ENCODE measurements at places on chromosomes 2 and 18.

DNA sequence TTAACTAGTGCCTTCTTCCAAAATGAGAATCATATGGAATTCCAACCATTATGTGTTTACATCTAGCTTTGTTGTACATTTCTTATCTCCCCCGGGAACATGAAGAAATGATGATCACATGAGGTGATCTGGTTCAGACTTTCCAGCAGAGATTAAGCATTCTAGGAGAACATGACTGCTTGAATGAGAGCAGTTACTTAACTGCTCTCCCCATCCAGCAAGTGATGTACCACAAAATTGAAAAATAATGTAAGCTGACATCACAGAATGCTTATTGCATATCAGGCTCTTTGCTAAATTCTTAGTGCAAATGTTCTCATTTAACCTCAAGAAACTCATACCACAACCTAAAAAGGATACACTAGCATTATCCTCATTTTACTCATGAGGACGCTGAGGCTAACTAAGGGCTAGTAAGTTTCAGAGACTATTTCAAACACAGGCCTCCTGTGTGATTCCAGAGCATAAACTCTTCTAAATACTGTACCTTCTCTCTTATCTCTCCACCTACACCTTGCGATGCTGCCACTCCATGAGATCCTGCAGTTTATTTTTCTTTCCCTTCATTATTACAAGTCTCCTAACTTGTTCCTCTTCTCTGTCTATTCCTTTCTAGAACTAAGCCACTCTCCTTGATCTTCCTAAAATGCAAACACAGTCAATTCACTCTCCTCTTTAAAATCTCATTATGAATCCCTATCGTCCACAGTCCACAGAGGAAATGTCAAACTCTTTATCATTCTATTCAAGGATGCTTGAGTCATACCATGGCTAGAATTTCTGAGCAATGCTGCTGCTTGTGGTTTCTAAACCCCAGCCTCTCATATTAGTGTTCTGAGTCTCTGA, 1224.8 kb upstream of the ZEB2 start:
- peak; percentile 48 for DNase-seq

- no peak for DNase-seq
Measured at GRCh38 chr18:52395146-52395852, 55.3 kb downstream of the DCC start.

GRCh38 chr2:6780765-6781274, 84.9 kb downstream of the CMPK2 start:
- DNase-seq: no peak

GRCh38 chr2:96089356-96090195, 26.8 kb downstream of the ADRA2B start:
- DNase-seq: no peak

GRCh38 chr18:8747440-8747937, 42.1 kb downstream of the MTCL1 start:
- DNase-seq: peak; percentile 59

DNA sequence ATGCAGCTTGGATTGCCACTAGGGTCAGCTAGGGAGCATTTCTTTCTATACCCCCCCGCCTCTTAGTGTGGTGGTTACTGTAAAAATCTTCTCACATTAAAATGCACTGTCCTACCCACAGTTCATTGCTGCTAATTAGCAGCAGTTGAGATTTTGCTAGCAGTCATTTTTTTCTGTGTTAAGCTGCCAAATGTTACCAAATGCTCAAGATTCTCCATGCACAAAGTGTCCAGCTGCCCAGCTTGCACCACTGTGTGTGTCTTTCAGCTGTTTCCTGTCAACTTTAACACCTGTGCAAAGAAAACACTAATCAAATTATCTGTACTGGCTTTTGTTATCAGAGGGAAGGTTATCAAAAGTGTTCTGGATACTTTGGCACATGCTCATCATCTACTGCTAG, 679.3 kb downstream of the NR4A2 start:
- no peak for DNase-seq

GRCh38 chr2:162317861-162318327, 590 bp downstream of the IFIH1 start:
- DNase-seq: no peak

GRCh38 chr18:12658426-12659138, 675 bp upstream of the SPIRE1 start:
- DNase-seq: no peak

DNA sequence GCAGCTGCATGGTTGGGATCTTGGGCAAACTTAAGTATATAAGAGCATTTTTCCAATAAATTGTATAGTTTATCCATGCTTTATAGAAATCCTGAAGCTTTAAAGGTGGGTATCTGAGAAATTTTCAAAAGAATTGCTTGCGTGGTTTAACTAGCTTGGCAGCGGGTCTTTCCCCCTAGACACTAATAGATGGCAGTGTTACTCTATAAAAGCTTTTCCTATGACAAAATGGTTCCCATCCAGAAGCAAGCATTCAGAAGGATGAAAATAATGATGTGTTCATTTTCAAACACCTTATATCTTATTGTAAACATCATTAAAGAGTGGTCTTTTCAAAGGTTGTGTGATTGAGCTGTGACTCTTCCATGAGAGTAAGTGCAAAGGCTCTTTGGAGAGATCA, 45.9 kb downstream of the KDM3A start:
- DNase-seq: no peak

DNA sequence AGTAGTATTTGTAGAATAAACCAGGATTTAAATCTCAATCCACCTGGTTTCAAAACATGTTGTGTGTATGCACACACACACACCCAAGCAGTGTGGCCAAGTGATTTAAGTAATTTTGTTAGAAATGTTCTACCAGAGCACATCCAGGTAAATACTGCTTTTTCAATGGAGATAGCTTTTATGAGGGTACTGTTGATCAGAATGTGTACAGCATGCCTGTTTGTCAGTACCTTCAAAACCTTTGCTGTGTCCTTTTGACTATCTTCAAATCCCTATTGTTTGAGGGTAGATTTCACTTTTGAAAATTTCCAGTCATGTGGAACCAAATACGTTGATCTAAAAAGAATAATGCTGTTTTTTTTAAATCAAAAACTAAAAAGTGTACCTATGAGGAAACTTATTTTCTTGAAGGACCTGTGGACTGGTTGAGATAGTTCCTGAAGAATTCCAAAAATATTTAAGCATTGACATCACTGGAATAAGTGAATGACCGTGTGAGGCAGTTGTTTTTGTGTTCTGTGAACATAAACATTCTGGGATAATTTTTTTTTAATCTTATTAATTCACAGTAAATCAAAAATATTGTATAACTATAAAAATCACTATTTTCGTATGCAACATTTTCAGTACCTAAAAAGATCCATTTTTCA, 70.9 kb downstream of the PTRHD1 start:
- peak; percentile 27 for DNase-seq

- DNase-seq: no peak
Measured at GRCh38 chr18:22606563-22607283, 189.0 kb upstream of the CTAGE1 start.

DNA sequence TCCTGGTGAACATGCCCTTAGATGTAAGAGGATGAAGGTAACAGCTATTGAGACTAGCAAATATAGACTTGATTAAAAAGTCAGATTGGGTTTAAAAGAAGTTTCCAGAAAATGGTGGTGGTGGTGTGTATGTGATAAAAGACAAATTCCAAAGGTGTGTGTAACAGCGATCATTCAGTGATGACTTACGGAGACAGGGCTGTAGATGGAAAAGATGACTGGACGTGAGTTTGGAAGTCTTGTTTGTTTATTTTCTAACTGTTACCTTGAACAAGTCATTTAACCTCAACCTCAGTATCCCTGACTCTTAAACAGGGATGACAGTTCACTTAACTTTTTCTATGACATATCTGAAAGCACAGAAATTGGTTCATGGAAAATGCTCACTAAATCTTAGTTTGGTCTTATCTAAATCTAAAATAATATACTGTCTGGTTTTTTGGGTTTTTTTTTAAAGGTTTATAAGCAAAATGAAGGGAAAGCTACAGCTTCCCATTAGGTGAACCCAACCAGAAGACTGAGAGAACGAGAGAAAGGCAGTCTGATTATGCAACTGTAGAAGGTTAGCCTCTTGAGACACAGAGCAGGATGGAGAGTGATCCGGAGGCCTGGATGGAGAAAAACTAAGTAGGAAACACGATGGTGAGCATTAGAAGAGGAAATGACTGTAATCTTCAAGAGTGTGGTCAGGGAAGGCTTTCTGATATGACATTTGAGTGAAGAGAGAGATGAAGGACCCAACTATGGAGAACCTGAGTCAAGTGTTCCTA, 71.9 kb downstream of the TCF4 start:
- DNase-seq: no peak

DNA sequence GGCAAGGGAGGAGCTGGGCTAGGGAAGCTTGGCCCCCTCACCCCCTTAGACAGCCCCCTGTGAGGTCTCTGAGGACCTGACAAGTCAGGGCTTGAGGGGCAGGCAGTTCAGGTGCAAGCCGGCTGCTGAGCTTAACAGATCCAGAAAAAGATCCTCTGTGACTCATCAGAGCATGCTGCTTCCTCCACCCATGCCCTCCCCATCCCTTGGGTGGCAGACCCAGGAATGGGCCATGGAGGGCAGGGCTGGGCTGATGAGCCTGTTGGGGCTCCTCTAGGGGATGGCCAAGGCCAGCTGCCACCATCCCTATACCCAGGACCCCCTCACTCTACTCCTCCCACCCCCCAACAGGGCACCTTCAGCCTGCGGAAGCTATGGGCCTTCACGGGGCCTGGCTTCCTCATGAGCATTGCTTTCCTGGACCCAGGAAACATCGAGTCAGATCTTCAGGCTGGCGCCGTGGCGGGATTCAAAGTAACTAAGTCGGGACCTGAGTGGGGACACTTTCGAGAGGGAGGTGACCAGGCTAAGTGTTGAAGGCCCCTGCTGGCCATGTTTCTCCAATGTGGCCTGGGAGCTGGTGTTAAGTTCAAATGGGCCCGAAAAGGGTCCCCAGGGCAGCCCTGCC, 1.9 kb downstream of the SLC11A1 start:
- no peak for DNase-seq

DNA sequence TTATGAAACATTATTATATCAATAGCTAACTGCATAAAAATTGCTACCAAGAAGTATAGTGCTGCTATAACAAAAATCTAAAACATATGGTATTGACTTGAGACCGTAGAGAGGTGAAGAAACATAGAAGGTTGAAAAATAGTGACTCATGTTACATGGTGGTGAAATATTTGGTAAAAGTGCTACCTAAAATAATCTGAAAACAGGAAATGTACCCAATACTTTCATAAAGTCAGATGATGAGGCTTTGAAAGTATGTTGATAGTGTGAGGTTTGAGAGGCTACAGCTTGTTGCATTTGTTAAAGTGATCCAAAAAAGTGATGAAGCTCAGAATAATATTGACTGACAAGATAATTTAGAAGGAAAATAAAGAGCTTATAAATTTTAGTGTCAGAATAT, 718.7 kb upstream of the SLC8A1 start:
- no peak for DNase-seq

DNA sequence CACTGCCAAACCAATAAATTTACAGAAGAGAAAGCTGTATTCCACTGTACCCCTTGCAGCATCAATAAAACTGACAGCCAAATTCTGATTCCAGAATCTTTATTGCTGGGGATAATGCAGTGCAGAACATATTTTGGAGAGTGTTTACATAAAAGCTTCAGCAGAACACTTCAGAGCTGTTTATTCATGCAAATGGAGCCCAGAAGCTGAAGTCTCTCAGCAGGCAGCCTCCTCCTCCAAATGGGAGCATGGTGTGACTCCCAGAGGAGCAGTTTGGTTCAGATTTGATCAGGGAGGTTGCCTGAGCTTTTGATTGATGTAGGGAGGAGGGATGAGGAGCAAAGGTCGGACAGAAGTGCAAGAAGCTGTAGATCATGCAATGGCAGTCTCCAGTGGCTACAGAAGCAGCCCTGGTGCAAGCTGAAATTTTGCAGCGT, 22.4 kb downstream of the LHCGR start:
- no peak for DNase-seq
